Uterus (tissue), 4 donors: ENCODE measurements at places on chromosomes 7 and 10.

DNA sequence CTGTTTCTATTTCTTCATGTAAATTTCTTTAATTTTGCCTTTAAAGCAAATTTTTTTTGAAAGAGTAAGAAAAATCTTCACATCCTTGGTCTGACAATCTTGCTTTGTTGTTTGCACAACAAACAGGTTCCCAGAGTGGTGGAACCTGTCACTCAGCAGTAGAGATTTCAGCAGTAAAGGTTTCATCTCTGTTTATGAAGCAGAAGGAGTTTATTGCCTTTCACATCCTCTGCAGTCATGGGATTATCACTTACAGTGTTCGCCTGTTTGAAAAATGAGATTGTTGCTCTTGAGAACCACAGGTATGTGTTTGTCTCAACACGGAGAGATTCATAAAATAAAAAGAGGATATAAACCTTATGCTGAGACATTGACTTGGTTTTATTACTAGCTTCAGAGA, 342.6 kb downstream of the IPMK start:
- H3K27me3 ChIP-seq = no peaks in the 10 kb centered on the region
- no peaks in the 10 kb centered on the region for H3K36me3 ChIP-seq
- no peaks in the 10 kb centered on the region for H3K4me1 ChIP-seq
- no peak for DNase-seq
- no peak overlapping the region for H3K4me3 ChIP-seq

GRCh38 chr10:14447094-14447839, 116.5 kb upstream of the FRMD4A start:
- H3K36me3 ChIP-seq = no peaks in the 10 kb centered on the region
- no peak for DNase-seq
- H3K27ac ChIP-seq = no peak overlapping the region
- no peak overlapping the region for H3K4me3 ChIP-seq
- H3K4me1 ChIP-seq = no peaks in the 10 kb centered on the region

- H3K27me3 ChIP-seq = no peaks in the 10 kb centered on the region
- H3K36me3 ChIP-seq = no peaks in the 10 kb centered on the region
- DNase-seq = no peak
- H3K27ac ChIP-seq = no peak overlapping the region
Observed at GRCh38 chr7:53602817-53603418, 567.5 kb downstream of the POM121L12 start.

GRCh38 chr7:137999496-138000080, 2.3 kb downstream of the CREB3L2 start:
- no peaks in the 10 kb centered on the region for H3K27me3 ChIP-seq
- no peak for DNase-seq
- no peaks in the 10 kb centered on the region for H3K36me3 ChIP-seq
- H3K4me3 ChIP-seq = peak overlapping the region; percentile 87
- H3K27ac ChIP-seq = peak overlapping the region; percentile 94
- peaks cover 14% of the 10 kb centered on the region for H3K4me1 ChIP-seq

GRCh38 chr10:50422259-50422658, 170.9 kb upstream of the ASAH2 start:
- no peaks in the 10 kb centered on the region for H3K4me1 ChIP-seq
- H3K27me3 ChIP-seq = no peaks in the 10 kb centered on the region
- no peak for DNase-seq
- H3K36me3 ChIP-seq = no peaks in the 10 kb centered on the region
- H3K27ac ChIP-seq = no peak overlapping the region
- no peak overlapping the region for H3K4me3 ChIP-seq

GRCh38 chr7:27171637-27172314, 2.3 kb downstream of the HOXA10 start:
- no peaks in the 10 kb centered on the region for H3K36me3 ChIP-seq
- H3K4me1 ChIP-seq = no peaks in the 10 kb centered on the region
- H3K27ac ChIP-seq = peak overlapping the region; percentile 96
- no peaks in the 10 kb centered on the region for H3K27me3 ChIP-seq
- peak; percentile 27 for DNase-seq

GRCh38 chr10:71656220-71656619, 63.4 kb downstream of the C10orf105 start:
- H3K27ac ChIP-seq = no peak overlapping the region
- H3K27me3 ChIP-seq = no peaks in the 10 kb centered on the region
- no peaks in the 10 kb centered on the region for H3K36me3 ChIP-seq
- no peak overlapping the region for H3K4me3 ChIP-seq
- no peak for DNase-seq
